ENCODE measurements at places on chromosomes 13 and 19. TPM values are rescaled to one million over a fixed set of nuclear protein-coding genes. Genes with fewer than 3 reads are reported as not detected.

- DNase-seq, result no peak
These were observed 12.0 kb upstream of the KCNC3 start for GRCh38 chr19:50341091-50341564.

DNA sequence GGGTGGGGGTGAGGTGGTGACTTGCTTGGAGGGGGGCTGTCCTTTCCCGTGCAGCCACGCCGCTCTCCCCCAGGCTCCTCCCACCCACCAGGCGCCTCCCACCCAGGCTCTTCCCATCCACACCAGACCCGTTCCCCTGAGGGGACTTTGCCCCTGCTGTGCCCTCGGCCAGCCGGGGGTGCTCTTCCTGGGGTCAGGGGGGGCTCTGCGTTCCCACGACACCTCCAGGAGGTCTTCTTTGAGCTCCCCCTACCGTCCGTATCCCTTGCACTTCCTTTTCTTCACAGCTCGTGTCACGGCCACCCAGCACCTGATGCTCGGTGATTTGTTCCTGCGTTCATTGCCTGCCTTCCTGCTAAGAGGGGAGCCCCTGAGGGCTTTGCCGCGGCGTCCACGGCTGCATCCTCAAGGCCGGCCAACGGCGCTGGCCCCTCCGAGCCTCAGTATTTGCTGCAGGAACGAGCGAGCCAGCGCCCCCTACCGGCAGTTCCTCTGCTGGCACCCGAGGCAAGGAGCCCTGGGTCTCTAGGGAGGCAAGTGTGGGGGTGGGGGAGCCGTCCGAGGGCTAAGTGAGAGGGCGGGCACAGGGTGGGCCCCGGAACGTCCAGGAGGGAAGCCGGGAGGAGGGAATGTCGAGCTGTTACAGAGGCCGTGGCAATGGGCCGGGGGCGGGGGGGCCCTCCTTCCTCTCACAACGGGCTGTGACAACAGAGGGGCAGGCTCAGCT lies 11.8 kb downstream of the LRRC4B start:
- peak; percentile 63 for DNase-seq

GRCh38 chr19:19873381-19873780 lies 7.7 kb downstream of the ZNF253 start:
- DNase-seq, result no peak

- DNase-seq, result no peak
These were observed 10.1 kb downstream of the TMEM91 start for GRCh38 chr19:41386442-41386841.

GRCh38 chr13:104315606-104316005 lies 1249.4 kb upstream of the SLC10A2 start:
- no peak for DNase-seq

- no peak for DNase-seq
These were observed 18.2 kb downstream of the EFNB2 start for GRCh38 chr13:106517109-106517847.

GRCh38 chr19:41993612-41994483 lies at the start of gene ATP1A3:
Gene ATP1A3, minus strand, starts transcription at chr19:41994230. Its CDS starts 154 bp downstream, at chr19:41994076.
- peak; percentile 65 for DNase-seq

GRCh38 chr13:46207828-46208227 lies 3.9 kb upstream of the LRRC63 start:
- no peak for DNase-seq

DNA sequence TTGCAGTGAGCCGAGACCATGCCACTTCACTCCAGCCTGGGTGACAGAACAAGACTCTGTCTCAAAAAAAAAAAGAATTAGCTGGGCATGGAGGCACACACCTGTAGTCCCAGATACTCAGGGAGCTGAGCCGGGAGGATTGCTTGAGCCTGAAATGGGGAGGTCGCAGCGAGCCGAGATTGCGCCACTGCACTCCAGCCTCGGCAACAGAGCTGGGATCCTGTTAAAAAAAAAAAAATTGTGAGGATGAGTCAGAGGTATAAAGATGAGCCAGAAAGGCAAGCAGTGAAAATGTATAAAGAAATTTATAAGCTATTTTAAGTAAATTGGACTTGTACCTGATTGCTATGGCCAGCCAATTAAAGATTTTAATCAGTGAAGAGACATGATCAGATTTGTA lies 21.1 kb downstream of the KBTBD6 start:
- DNase-seq, result no peak

- DNase-seq, result no peak
These were observed 6.8 kb upstream of the DNAAF3 start for GRCh38 chr19:55173186-55173713.

GRCh38 chr13:95499811-95500712 lies 52.5 kb upstream of the CLDN10 start:
- no peak for DNase-seq

GRCh38 chr19:17948514-17948900 lies 15.7 kb downstream of the CCDC124 start:
- no peak for DNase-seq

DNA sequence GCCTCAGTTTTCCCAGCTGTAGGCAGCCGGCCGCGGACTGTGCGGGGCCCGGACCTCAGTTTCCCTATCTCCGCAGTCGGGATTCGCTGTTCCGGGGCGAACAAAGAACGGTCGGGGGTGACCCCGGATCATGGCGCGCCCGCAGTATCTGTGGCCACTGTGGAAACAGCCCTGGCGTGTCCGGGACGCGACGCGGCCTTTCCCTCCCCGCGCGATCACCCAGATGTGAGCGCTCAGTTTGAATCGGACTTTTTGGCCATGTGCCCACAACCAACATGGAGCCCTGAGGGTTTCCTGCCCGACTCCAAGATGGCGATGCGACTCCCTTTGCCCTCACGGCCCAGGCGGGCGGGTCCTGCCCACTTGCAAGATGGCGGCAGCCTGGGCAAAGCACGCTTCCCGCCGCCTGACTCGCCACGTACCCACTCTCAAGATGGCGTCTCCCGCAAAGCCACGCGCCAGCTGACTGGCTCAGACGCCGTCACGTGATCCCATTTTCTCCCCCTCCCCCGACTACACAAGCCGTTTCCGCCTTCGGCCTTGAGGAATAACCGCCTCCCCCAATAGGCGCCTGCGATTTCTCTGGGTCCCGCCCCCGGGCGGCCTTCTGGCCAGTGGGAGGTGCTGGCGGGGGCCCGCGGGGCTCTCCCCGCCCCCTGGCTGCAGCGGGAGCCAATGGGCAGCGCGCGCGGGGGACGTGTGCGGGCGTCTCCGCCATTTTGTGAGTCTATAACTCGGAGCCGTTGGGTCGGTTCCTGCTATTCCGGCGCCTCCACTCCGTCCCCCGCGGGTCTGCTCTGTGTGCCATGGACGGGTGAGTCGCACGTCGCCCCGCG lies at the start of gene PTBP1:
Gene PTBP1 (plus strand): TSS at position 761 of the 836 bp plus-strand sequence. CDS start 46 bp downstream, at position 807.
- DNase-seq, result peak; percentile 100

DNA sequence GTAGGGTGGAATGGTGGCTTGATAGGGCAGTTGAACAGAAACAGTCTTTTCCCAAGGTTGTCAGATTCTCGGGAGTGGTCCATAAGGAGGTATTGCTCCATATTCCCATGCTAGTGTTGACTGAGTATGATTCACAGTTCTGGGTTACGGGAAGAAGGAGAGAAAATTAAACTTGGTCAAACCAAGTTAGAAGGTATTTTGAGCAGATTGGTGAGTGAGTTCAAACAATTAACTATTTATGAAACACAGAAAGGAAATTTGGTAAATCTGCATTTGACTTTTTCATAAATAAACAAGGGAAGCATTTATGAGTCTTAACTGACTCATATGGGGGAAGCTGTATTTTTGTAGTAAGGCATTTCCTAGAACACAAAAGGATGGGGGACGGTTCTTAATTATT lies 2419.4 kb downstream of the PCDH9 start:
- DNase-seq, result no peak

- no peak for DNase-seq
These were observed 31.2 kb downstream of the IGFL2 start for GRCh38 chr19:46179076-46179759.

GRCh38 chr19:10315335-10316214 lies at the start of gene FDX2:
Gene FDX2, minus strand, starts transcription at chr19:10316015. Its CDS starts 19 bp downstream, at chr19:10315996.
- peak; percentile 80 for DNase-seq

DNA sequence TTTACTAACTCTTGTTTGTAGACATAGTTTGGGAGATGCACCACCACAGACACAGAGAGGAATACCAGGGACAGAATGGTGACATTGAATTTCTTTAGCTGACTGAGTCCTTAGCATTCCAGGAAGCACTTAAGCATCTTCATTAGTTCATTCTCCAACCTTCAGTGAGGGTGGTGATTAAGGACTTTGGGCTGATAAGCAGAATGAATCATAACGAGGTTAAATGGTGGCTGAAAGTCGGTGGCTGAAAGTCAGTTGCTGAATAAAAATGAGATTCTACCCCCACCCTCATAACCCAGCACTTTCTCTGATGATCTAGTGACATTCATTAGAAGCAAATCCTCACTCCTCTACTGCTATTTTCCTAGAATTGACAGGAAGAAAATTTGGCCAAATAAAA lies 10.6 kb downstream of the PCDH8 start:
- no peak for DNase-seq

DNA sequence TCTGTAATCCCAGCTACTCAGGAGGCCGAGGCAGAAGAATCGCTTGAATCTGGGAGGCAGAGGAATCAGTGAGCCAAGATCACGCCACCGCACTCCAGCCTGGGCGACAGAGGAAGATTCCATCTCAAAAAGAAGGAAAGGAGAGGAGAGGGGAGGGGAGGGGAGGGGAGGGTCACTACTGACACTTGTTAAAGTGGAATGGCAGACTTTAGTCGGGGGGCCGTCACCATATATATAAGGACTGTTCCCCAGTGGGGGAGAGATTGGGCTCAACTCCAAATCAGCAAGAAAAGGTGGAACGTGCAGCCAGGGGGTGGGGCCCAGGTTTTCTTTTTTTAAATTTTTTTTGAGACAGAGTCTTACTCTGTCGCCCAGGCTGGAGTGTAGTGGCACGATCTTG lies 26.2 kb downstream of the TPT1 start:
- DNase-seq, result no peak

GRCh38 chr19:29965492-29965891 lies 23.5 kb downstream of the URI1 start:
- no peak for DNase-seq

GRCh38 chr13:70339738-70340137 lies 231.5 kb upstream of the KLHL1 start:
- DNase-seq, result no peak

The GJB2 gene
- 3.1 TPM for total RNA-seq

The CLEC17A gene
- total RNA-seq, result 0.31 TPM

The ZNF581 gene
- total RNA-seq, result 5.6 TPM

The PRKCG gene
- 1.7 TPM for total RNA-seq

The CYP4F22 gene
- total RNA-seq, result not detected

The NRTN gene
- total RNA-seq, result not detected

The TRPM4 gene
- 4.7 TPM for total RNA-seq

The MBD3L2 gene
- not detected for total RNA-seq

The MAP4K1 gene
- 0.16 TPM for total RNA-seq

The IGLON5 gene
- 3.0 TPM for total RNA-seq

Measured in occipital lobe (tissue), 3 donors.